ENCODE measurements at places on chromosomes 12 and 14.

- peak; percentile 36 for DNase-seq
Measured at GRCh38 chr14:26289891-26290486, 307.8 kb downstream of the NOVA1 start.

DNA sequence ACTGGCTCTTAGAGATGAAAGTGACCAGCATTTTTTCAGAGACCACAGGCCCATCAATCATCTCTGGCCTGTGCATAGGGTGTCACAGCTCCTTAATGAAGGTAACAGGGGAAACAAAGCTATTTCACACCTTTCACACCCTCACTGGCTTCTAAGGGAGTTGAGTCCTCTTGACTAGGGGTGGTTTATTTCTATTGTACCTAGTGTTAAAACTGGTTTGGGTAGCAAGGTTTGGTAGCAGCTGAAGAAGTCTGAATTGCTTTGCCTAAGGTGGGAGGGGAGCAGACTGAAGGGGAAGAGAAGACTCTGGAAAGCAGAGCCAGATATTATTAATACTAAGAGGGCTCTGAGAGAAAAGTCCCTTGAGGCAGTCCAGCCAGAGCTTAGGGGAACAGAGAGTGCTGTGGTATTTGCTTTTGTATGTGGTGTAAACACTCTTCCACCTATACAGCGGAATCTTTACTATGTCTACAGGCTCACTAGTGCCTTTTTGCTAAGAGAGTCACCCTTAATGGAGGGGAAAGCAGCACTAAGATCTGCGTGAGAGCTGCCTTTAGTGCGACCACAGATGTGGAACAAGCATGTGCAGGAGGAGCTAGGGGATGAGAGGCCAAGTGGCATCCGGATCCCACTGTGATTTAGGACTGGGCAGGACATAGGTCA, 95.8 kb downstream of the STXBP6 start:
- DNase-seq: no peak

DNA sequence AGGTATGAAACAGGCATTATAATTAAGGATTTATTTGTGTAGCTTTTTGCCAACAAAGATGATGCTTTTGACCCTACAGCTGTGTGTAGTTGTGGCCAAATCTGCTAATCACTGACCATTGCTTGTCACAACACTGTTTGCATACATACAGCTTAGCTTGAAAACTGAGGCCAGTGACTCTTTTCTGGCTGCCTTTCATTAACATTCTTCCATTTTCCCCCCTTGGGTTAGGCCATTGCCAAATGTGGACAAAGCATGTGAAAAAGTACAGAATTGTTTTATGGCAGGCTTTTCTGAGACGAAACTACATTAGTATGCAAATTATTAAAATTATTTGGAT, 263.3 kb downstream of the SLC16A7 start:
- no peak for DNase-seq

- DNase-seq: peak; percentile 43
Measured at GRCh38 chr12:62522984-62523383, 56.4 kb downstream of the MON2 start.

DNA sequence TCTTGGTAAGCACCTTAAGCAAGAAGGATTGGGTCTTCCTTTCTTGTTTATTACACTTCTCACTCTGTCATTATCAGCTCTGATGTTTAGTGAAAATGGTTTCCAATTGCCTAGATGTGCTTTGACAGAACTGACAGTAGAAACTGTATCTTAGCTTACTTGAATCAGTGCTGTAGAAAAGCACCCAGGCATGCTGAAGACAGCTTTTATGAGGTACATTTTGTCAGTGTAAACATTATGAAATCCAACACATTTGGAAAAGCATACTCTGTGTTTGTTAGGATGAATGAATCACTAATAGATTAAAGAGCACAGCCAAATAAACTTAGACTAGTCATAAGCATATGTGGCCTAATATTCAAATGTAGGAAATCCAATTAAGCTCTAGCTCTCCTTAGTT, 290.2 kb upstream of the NPAS3 start:
- DNase-seq: peak; percentile 69

- DNase-seq: no peak
Measured at GRCh38 chr12:69524331-69524630, 54.1 kb downstream of the FRS2 start.

GRCh38 chr14:87690076-87690613, 302.8 kb downstream of the GALC start:
- no peak for DNase-seq

- DNase-seq: no peak
Measured at GRCh38 chr12:95790917-95791849, 619 bp upstream of the NTN4 start.

- DNase-seq: no peak
Measured at GRCh38 chr12:52205612-52206303, 13.9 kb upstream of the KRT80 start.

DNA sequence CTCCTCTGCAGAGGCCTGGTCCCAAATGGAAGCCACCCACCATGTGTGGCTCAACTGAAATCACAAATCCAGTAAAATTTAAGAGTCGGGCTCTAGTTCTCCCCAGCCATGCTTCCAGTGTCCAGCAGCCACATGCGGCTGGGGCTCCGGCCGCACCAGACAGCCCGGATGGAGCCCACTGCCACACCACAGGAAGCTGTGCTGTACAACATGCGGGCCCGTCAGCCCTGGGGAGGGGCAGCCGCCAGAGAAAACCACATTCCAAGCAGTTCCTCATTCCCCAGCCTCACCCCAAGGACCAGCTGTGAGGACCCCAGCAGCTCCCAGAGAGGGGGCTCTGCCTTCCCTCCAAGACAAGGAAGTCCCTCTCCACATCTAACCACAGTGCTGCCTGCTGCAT, 135.0 kb downstream of the NCOR2 start:
- peak; percentile 37 for DNase-seq

- DNase-seq: no peak
Measured at GRCh38 chr14:94165744-94166143, 8.4 kb upstream of the PPP4R4 start.

DNA sequence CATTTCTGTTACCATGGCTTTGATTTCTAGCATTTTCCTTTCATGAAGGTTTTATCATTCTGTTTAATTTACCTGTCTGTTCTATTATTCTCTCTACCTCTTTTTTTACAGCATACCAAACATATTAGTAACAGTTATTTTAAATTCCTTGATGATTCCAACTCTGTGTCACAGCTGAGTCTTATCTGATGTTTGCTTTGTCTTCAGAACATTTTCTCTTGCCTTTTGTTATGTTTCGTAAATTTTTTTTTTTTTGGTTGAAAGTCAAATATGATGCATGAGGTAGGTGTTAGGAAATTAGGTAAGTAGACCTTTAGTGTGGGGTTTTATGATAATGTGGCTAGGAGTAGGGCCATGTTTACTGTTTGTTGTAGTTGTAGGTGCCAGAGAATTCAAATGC, 496.4 kb downstream of the FOXG1 start:
- DNase-seq: peak; percentile 33

DNA sequence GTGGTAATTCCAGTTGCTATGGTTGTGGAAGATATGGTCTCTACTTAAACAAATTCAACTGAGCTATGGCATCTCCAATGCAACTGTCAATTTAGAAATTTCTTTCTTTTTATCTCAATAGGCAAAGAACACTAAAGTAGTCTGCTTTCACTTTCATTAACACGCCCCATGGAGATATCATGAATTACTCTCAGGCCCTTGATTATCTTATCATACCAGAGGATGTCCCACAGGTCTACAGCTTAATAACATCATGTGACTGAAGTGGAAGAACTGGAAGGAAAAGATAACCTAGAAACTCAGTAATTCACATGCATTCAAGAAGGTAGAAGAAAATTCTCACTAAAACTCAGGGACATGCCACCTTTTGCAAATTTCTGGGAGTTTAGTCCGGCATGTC, 114.3 kb downstream of the FLRT2 start:
- DNase-seq: no peak

All from choroid plexus epithelial cell (primary cell).